ENCODE measurements at places on chromosomes 11 and 22. TPM values are rescaled to one million over a fixed set of nuclear protein-coding genes. Genes with fewer than 3 reads are reported as not detected.

The P2RX3 gene
- total RNA-seq, result 0.40 TPM

DNA sequence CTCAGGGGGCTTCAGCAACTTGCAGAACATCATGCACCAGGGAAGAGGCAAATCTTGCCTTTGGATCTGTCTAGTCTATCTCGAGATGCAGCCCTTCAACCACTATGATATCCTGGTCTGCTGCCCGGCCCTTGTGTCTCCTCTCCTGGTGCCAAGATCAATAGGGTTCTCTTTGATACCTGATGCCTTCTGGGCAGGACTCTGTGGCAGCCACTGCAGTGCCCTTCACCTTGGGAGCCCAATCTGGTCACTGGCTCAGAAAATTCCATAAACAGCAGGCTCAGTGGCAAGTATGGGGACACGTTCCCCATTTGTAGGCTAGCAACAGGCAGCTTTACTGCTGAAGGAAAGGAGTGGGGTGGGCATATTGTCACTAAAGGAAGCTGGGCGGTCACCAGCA is 23.4 kb downstream of the SYN3 start:
- H3K4me1 ChIP-seq, result peaks cover 5% of the 10 kb centered on the region
- peak; percentile 31 for DNase-seq
- H3K36me3 ChIP-seq, result no peaks in the 10 kb centered on the region
- no peak overlapping the region for H3K27ac ChIP-seq
- no peaks in the 10 kb centered on the region for H3K27me3 ChIP-seq

- H3K4me1 ChIP-seq, result no peaks in the 10 kb centered on the region
- no peaks in the 10 kb centered on the region for H3K27me3 ChIP-seq
- no peaks in the 10 kb centered on the region for H3K36me3 ChIP-seq
These were observed 9.1 kb upstream of the SREBF2 start for GRCh38 chr22:41823797-41824196.

- no peak for DNase-seq
- H3K36me3 ChIP-seq, result no peaks in the 10 kb centered on the region
- no peaks in the 10 kb centered on the region for H3K27me3 ChIP-seq
- H3K4me1 ChIP-seq, result no peaks in the 10 kb centered on the region
- no peak overlapping the region for H3K27ac ChIP-seq
- no peak overlapping the region for H3K4me3 ChIP-seq
These were observed 17.9 kb downstream of the TCP11L1 start for GRCh38 chr11:33057284-33057683.

GRCh38 chr11:100353083-100353482 is 334.0 kb upstream of the ARHGAP42 start:
- H3K27me3 ChIP-seq, result no peaks in the 10 kb centered on the region
- no peak overlapping the region for H3K4me3 ChIP-seq
- no peaks in the 10 kb centered on the region for H3K4me1 ChIP-seq
- no peak overlapping the region for H3K27ac ChIP-seq

DNA sequence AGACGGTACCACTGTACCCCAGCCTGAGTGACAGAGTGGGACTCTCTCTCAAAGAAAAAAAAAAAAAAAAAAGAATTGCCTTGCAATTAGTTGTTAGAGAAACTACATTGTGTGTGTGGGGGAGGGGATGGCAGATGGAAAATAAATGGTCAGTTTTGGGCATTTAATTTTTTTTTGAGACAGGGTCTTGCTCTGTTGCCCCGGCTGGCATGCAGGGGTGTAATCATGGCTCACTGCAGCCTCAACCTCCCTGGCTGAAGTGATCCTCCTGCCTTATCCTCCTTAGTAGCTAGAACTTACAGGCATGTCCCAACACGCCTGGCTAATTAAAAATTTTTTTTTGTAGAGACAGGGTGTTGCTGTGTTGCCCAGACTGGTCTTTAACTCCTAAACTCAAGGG is 36.4 kb downstream of the WEE1 start:
- no peak for DNase-seq
- no peaks in the 10 kb centered on the region for H3K36me3 ChIP-seq
- no peaks in the 10 kb centered on the region for H3K27me3 ChIP-seq

The MOGAT2 gene
- 4.1 TPM for total RNA-seq

DNA sequence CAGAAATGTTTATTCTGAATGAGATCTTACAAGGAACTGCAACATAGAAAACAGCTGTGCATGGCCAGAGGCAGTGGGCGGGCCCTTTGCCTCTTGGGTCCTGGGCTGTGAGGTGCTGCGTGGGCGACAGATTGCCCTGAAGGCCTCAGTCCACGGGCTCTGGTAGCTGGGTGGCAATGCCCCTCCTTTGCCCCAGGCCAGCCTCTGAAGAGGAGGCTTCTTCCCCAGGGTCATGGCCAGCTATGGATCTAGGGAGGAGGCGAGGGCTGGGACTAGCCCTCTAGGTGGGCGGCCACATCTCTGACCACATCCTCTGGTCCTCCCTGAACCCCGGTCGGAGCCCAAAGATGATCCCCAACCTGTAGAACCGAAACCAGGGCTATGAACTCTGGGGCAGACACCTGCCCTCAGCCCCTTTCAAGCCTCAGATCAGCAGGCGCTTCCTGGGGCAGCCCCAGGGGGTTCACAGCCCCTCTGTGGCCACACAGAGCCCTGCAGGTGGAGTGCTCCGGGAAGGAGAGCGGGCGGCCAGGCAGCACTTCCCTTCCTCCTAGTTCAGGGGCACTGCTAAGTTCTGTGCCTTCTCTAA is 6.6 kb upstream of the CDC42BPG start:
- H3K36me3 ChIP-seq, result peaks cover 3% of the 10 kb centered on the region
- no peak overlapping the region for H3K27ac ChIP-seq
- H3K4me1 ChIP-seq, result no peaks in the 10 kb centered on the region
- no peak overlapping the region for H3K4me3 ChIP-seq

Data from prostate gland (tissue), 2 donors.